ENCODE measurements at places on chromosomes 1 and 21.
A peak's percentile ranks its signal among the peaks of the same experiment; 100 is the strongest.

- DNase-seq: no peak
These were observed 1.2 kb downstream of the LMX1A start for GRCh38 chr1:165355139-165355976.

GRCh38 chr1:33784876-33785275 is 79.0 kb upstream of the HMGB4 start:
- DNase-seq: no peak

- peak; percentile 13 for DNase-seq
These were observed 7.8 kb downstream of the NUAK2 start for GRCh38 chr1:205313563-205314308.

GRCh38 chr1:3695326-3696217 is 43.3 kb downstream of the TP73 start:
- peak; percentile 24 for DNase-seq

- no peak for DNase-seq
These were observed 23.9 kb downstream of the CACHD1 start for GRCh38 chr1:64493831-64494230.

DNA sequence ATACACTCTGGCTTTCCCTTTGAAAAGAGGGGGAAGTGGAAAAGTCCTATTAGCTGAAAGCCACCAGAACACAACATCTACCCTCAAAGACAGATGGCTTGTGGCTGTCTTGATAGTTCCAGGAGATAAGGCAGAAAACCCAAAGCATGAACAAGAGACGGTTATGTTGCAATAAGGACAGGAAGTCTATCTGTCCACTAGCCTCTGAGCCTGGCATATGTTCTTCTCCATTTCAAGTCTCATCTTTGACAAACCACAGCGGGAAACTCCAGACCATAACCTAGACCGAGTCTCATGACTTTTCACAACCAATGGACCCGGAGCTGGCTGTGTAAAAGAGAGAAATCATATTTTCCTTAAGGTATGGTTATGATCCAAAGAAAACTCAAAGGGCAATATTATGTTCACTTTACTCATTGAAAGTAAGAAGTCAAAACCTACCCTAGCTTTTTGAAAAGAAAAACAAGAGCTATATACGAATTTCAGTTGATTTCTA is 33.8 kb downstream of the DUSP10 start:
- DNase-seq: peak; percentile 56

DNA sequence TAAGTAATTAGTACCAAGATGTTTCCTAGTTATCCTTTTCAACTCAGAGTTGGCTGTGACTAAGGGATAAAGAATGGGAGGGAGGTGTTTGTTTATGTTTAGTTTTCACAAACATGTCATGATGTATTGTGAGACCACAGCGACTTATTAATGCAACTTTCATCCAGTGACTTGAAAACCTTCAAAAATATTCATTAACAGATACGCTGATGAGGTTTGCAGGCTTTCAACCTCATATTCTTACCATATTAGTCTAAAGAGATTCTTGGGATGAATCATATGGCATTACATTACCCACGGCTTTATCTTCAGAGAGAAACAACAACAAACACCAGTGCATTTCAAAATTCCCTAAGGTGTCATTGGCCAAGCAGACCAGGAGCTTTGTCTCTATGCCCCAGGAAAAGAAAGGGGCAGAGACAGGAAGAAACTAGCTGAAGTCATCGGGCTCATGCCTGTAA is 36.4 kb downstream of the PALMD start:
- no peak for DNase-seq

All from activated naive CD4-positive, alpha-beta T cell treated with Interleukin-2 at 50 U/mL for 16 hours (primary cell).